ENCODE measurements at places on chromosomes 1 and 21. TPM values are rescaled to one million over a fixed set of nuclear protein-coding genes. Genes with fewer than 3 reads are reported as not detected.

DNA sequence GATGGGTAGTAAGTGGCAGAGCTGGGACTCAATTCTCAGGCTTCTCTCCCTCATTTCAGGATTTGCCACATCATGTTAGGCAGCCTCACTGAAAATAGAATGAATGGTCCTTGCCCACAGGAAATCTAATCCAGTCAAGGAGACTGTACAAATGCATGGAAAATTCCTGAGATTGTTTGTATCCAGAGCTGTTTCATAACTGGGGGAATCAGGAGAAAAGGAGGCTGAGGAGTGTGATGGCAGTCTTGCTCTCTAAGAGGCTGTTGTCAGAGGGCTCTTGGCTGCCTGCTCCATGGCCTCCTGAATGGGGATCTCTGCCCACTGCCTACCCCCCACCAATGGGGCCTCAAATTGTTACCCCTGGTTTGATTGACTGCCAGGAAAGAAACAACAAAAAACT is 141.9 kb upstream of the TNR start:
- no peak for DNase-seq

Gene VASH2
- 0.53 TPM for total RNA-seq

GRCh38 chr1:42221952-42222606 is 57.5 kb upstream of the GUCA2A start:
- DNase-seq = no peak

Gene OR2L3
- not detected for total RNA-seq

DNA sequence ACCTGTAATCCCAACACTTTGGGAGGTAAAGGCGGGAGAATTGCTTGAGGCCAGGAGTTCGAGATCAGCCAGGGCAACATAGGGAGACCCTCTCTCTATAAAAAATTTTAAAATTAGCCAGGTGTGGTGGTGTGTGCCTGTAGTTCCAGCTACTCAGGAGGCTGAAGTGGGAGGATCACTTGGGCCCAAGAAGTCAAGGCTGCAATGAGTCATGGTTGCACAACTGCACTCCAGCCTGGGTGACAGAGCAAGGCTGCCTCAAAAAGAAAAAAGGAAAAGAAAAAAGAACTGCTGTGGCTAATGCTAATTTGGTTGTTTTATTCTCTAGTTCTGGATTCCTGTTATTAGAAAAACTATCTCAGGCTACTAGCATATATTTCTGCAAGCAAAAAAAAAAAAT is 29.8 kb downstream of the DBT start:
- peak; percentile 31 for DNase-seq

All from activated CD4-positive, alpha-beta T cell treated with anti-CD3 and anti-CD28 coated beads for 36 hours (primary cell).